ENCODE measurements at places on chromosomes 4 and X.

- peak; percentile 50 for DNase-seq
Observed at GRCh38 chr4:15149839-15150592, 147.7 kb downstream of the CPEB2 start.

GRCh38 chr4:126916049-126916625 lies 716.6 kb upstream of the INTU start:
- DNase-seq: no peak

- DNase-seq: no peak
Observed at GRCh38 chrX:5810636-5811035, 418.0 kb downstream of the NLGN4X start.

DNA sequence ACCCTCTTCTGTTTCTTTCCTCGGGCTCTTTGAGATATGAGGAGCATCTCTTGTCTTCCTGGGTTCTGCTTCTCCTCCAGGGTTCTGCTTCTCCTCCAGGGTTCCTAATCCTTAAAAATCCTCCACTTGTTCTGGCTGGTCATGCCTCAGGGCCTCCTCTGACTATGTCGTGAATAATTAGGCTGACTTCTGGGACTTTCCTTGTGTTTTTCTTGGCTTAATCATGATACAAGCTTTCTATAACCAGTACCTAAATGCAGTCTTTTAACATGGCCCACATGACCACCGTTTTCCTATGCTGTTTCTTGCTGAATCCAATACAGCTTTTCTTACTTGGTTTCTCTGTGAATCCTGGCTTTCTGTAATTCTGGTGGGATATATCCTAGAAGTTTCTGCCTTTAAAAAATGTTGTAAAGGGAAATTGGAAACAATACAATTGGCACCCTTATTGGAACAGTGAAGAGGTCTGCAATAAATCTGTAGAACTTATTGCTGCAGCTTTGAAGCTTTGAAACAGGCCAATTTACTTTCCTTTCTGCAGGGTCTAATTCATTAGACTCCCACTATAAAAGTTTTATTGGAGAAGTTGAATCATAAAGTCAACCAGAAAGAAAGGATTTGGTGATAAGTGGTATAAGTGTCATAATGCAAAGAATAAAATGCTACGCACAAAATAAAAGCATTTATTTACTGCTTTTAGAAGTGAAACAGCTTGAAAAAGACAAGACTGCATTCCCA lies 213.1 kb downstream of the UGT8 start:
- DNase-seq: no peak

GRCh38 chrX:45449982-45450381 lies 249.3 kb upstream of the DIPK2B start:
- DNase-seq: no peak

GRCh38 chr4:13309751-13310150 lies 174.4 kb downstream of the RAB28 start:
- no peak for DNase-seq

DNA sequence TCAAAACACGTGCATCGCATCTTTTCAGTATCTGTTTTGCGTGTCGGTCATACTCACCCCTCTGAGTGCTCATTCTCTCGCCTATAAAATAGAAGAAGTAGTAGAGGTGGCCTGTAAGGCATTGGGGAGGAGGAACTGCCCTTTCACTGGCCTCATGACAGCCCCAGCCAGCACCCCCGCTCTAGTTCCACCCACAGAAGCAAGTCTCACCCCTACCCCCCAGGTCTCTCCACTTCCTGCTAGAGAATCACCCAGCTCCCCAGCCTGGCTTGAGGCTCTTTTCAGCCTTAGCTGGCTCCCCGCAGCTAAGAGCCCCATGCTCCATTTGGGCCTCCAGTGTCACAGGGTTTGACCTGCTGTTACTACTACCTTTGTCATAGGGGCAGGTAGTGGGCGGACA lies 11.8 kb downstream of the HDAC6 start:
- no peak for DNase-seq
